ENCODE measurements at places on chromosomes 5 and 9.

GRCh38 chr9:6961845-6962522 is 204.2 kb downstream of the KDM4C start:
- DNase-seq, result no peak

DNA sequence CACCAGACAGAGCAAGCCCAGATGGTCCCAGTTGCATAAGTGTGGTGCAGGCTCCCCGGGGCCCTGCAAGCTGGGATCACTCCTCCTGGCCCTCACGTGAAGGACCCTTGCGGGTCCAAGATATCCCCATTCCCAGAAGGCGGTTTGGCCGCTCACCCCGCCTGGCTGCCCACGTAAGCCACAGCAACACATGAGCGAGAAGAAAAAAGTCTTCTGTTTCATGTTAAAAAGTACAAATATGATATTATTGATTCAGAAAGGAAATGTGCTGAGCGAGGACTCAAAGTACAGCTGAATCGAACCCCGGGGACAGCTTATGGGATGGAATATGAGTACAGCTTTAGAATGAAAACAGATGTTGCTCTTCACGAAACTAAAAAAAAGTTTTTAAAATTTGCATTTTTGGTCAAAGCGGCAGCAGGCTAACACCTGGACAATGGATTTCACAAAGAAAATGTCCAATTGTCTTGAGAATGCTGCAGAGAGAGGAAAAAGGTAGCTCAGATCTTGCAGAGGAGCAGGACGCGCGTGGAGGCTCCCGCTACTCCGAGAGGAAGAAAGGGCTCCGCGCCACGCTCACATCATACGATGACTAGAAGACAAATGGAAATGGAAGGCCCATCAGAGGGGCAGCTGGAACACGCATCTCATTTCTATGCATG is 427.6 kb downstream of the IRX1 start:
- no peak for DNase-seq

DNA sequence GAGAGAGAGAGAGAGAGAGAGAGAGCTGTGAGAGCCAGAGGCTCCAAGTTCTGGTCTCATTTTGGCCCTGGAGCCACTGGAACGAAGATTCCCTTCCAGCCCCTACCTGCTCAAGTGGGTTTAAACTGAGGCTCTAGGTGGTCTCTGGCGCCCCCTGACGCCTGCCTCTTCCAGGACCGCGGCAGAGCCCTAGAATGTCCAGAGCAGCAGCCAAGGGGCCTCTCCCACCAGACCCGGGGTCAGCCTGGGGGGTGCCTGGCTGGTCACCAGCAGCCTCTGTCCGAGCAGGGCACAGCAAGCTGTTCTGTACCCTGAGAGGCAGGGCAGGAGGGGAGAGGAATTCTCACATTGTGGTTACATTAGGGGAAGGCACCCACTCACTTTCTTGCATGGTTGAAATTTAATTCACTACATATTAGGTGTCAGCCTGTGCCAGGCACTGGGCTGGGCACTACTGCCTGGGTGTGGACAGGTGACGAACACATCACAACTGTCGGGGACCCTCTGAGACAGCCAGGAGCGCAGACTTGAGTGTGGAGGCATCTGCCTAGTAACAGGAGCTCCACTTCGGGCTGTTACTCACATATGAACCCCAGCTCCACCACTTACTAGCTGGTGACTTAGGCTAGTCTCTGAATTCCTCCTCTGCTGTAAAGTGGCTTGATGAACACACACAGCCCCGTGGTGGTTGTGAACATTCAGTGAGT is 44.5 kb downstream of the AMBP start:
- no peak for DNase-seq

- no peak for DNase-seq
Observed at GRCh38 chr5:178331491-178331996, 98.9 kb upstream of the PHYKPL start.

- DNase-seq, result no peak
Observed at GRCh38 chr9:24011881-24012280, 185.8 kb upstream of the ELAVL2 start.

DNA sequence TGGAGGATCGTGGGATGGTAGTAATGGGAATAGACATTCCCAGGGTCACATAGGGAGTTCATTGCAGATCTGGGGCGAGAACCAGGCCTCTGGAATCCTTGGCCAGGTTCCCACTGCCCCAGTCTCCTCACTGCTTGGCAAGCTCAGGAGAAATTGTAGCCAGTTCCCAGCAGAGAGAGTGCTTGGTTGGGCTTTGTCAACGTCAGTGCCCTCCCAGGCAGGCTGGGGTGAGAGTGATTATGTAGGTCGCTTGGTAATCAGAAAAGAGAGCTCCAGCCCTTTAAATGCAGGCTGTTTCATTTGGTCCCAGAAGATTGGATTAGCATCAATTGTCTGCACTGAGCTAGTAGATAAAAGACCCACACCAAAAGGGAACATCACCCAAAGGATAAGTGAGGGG is 51.8 kb upstream of the GALNT10 start:
- DNase-seq, result peak; percentile 74
